Left hindlimb (tissue), 1 donor: ENCODE measurements at places on chromosomes 16 and 17.

DNA sequence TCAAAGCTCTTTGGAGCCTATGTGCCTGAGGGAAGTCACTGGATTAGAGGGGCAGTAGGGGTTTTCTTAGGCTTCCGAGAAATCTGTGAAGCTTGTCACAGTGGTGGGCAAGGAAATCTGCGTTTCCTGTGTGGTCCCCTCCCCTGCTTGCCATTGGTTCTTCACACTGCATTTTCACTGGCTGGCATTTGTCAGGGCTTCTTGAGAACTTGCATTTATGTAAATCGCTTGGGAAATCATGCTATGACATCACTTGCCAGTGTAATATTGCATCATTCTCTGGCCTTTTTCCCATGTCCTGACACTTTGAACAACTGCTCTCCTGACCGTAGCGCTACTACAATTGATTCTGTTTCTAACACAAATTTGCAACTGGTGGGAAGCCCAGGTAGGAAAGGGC, 1.8 kb downstream of the CACNG3 start:
- DNase-seq, result no peak

DNA sequence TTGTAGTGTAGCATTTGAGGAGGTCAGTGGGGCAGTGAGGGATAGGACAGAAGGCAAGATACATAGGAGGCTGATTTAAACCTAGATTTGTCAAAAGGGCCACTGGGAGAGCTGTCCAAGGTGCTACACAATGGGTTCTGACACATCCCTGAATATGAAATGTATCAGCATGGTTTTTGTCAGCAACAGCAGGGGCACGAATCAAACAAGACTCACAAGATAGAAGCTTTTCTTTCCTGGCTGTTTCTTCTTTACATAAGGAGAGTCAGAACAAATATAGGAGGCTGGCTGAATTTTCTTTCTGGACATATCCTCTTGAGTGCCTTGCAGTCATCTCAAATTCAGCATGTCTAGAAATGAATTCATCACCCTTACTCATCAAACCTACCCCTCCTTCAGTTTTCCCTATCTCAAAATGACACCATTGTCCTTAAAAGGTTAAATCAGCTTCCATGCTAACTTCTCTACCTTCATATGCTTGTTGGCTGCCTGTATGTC, 130.5 kb downstream of the NPIPB5 start:
- DNase-seq, result no peak

DNA sequence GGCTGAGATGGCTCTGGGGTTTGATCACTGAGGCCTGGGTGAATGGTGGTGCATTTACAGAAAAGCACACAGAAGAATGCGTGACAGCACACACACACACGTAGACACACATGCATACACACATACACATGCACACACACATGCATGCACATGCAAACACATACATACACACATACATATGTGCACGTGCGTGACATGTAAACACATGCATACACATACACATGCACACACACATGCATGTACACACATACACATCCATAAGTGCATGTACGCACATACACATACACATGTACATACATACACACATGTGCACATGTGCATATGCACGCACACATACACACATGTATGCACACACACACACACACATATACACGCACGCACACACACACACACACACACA, 108.4 kb downstream of the AIPL1 start:
- no peak for DNase-seq

- no peak for DNase-seq
Observed at GRCh38 chr17:48625495-48626244, 488 bp downstream of the HOXB9 start.

DNA sequence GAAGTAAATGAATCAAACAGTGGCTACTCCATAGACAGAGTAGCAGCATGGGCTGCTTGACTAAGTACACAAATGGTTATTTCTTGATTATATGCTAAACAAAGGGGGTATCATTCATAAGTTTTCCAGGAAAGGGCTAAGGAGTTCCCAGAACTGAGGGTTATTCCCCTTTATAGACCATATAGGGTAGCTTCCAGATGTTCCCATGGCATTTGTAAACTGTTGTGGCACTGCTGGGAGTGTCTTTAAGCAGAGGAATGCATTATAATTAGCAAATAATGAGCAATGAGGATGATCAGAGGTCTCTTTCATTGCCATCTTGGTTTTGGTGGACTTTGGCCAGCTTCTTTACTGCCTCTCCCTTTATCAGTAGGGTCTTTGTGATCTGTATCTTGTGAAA, 105.1 kb downstream of the CDH11 start:
- no peak for DNase-seq

- no peak for DNase-seq
Observed at GRCh38 chr17:34581446-34582184, 2.2 kb downstream of the TMEM132E start.
